ENCODE measurements at places on chromosomes 6 and 20. TPM values are rescaled to one million over a fixed set of nuclear protein-coding genes. Genes with fewer than 3 reads are reported as not detected.

- no peak for DNase-seq
- H3K27ac ChIP-seq, result no peak overlapping the region
- no peak overlapping the region for H3K4me3 ChIP-seq
- no peaks in the 10 kb centered on the region for H3K27me3 ChIP-seq
These were observed 55.7 kb downstream of the FAM184A start for GRCh38 chr6:119022796-119023195.

GRCh38 chr6:107870381-107870780 lies 46.3 kb upstream of the SCML4 start:
- no peak overlapping the region for H3K4me3 ChIP-seq
- no peak overlapping the region for H3K27ac ChIP-seq
- no peaks in the 10 kb centered on the region for H3K27me3 ChIP-seq
- no peaks in the 10 kb centered on the region for H3K4me1 ChIP-seq
- H3K36me3 ChIP-seq, result peaks cover 6% of the 10 kb centered on the region

The GPR6 gene
- total RNA-seq, result not detected

- no peak overlapping the region for H3K27ac ChIP-seq
- no peaks in the 10 kb centered on the region for H3K27me3 ChIP-seq
- peaks cover 8% of the 10 kb centered on the region for H3K4me1 ChIP-seq
- H3K4me3 ChIP-seq, result peak overlapping the region; percentile 93
- peaks cover 8% of the 10 kb centered on the region for H3K36me3 ChIP-seq
These were observed 1.6 kb downstream of the FBXO5 start for GRCh38 chr6:152981219-152981618.

DNA sequence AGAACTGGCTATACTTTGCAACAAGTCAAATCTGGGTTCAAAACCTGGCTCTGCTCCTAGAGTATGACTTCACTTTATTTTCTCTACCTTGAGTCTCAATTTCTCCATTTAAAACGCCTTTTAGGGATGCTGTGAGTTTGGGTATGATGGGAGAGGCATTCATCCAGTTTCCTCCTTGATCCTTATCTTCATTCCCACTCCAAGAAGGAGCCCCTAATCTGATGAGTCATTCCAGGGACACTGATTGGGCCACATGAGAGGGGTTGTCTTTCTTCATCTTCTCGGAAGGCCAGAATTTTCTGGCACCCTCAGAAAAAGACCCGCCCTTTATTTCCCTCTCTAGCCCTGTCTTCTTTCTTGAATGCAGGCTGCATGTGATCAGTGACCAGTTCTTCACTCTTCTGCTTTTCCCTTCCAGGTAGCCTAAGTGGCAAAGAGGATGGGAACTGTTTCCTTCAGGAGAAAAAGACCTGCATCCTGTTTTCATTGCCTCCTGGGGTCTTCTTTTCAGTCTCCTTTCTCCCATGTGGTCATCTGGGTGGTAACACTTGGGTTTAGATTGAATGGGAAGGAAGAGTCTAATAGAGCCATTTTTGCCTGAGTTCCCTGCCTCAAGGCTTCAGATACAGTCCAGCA lies 32.1 kb upstream of the PNRC1 start:
- no peak overlapping the region for H3K27ac ChIP-seq
- no peak for DNase-seq
- no peak overlapping the region for H3K4me3 ChIP-seq
- no peaks in the 10 kb centered on the region for H3K36me3 ChIP-seq
- no peaks in the 10 kb centered on the region for H3K4me1 ChIP-seq

All from HCT116 (cell line).